ENCODE measurements at places on chromosomes 5 and 9. TPM values are rescaled to one million over a fixed set of nuclear protein-coding genes. Genes with fewer than 3 reads are reported as not detected.

The IFNA2 gene
- not detected for total RNA-seq

- DNase-seq, result no peak
Observed at GRCh38 chr5:124410539-124411488, 335.6 kb downstream of the ZNF608 start.

DNA sequence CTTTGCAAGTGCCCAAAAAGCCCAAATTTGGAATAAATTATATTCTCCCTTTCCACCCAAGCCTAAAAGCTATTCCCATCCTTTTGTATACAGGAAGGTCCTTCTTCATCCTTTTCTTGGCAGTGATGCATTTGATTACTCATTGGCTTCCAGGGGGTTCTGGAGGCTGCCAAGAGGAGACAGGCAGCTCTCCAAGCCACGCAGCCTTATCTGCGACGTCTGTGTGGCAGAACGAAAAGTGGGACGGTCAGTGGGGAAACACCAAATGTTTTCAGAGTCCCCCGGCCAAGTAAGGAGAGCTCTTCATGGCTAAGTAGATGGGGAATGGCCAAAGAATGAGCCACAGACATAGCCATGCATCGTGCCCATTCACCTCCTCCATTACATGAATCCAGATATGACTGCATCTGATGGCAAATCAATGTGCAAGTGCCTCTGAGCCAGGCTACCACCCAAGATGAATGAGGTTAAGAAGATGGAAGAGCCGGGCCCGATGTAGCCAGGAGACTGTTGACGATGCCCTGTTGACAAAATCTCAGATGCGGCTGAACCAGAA lies 12.1 kb downstream of the ADAM19 start:
- no peak for DNase-seq

- no peak for DNase-seq
Observed at GRCh38 chr5:9905661-9906060, 275.5 kb upstream of the TAS2R1 start.

GRCh38 chr9:98018347-98018746 lies 35.2 kb downstream of the ANP32B start:
- no peak for DNase-seq

DNA sequence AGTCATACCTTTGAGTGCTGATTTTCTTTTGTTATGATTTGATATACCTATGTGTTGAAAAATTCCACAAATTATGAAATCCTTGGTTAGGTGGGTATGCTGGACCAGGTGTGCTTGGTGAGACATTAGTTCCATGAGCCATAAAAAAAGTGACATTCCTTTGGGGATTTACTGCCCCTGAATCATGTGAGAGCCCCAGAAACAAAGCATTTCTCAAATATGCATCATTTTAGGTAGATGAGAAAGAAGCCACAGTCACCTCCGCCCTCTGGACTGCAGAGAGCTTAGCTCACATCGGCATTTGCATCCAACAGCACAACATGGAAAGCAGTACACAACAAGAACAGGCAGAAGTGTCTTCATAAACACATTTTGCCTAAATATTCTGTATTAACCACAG lies 55.3 kb downstream of the DAP start:
- DNase-seq, result no peak

GRCh38 chr5:33488558-33489355 lies 48.0 kb downstream of the TARS1 start:
- no peak for DNase-seq

The HMGXB3 gene
- total RNA-seq, result 55.7 TPM
